ENCODE measurements at places on chromosomes 12 and 14. TPM values are rescaled to one million over a fixed set of nuclear protein-coding genes. Genes with fewer than 3 reads are reported as not detected.
A peak's percentile ranks its signal among the peaks of the same experiment; 100 is the strongest.

ZDHHC22 gene
- not detected for total RNA-seq

ANG gene
- total RNA-seq = 2.0 TPM

KRT78 gene
- total RNA-seq = not detected

SH2B3 gene
- total RNA-seq = 34.2 TPM

FRMD6 gene
- 3.2 TPM for total RNA-seq

GRCh38 chr12:1380171-1380851 is 214.1 kb downstream of the FBXL14 start:
- DNase-seq = no peak

DNA sequence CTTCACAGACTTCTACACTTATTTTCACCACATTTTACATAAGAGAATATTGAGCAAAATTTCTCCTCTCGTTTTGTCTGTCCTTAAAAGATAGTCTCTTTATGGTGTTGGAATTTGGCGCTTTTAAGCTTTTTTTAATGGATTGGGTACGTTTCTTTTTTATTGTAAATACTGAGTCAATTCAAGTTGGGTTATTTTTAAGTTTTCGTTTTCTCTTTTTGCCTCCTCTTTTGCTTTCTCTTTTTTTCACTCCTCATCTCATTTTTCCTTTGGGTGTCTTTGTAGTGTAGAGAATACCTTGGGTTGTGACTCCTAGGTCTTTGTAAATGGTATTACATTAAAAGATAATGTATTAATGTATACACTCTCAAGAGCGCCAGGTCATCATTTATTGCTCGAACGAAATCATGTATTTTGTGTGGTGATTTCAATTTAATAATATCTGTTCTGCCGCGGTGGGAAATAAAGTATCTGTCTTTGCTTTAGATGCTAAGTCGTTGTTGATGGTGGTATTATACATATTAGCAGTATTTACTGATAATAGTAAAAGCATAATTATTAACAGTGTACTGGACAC is 845 bp downstream of the TMX1 start:
- no peak for DNase-seq

DNA sequence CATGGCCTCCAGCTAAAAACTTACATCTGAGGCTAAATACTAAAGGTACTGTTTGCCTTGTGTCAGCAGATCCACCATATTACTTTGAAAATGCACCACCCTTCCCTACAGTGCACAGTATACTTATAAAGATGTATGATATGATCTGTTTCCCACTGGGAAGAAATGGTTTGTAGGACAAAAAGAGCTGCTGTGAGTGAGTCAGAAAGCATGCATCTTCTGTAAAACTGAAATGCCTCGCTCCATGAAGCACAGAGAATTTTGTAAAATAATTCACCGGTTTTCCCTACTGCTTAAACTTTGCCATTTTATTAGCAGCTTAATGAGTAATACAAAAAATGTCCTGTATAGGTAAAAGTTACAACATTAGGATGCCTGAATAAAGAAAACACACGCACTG is 68.8 kb downstream of the MDGA2 start:
- DNase-seq = no peak

- DNase-seq = no peak
These were observed 193.6 kb downstream of the SLC41A2 start for GRCh38 chr12:104764225-104765091.

DNA sequence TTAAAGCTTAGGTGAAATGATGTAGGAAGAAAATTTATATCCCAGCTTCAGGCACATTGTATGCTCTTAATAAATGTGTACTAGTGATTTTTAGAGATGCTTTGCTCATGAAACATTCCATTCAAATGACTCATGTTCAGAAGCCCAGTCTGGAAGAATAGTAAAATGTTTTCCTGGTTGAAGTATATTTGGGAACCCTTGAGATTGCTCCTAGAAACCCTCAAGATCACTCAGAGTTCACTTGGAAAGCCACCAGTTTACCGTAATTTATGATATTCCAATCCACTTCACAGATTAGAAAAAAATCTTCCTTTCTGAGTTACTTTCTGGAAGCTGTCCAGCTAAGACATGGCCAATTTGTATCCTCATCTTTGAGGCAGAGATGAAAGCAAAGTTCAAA is 186.4 kb downstream of the SYT10 start:
- no peak for DNase-seq

GRCh38 chr12:66945189-66945817 is 266.4 kb upstream of the GRIP1 start:
- DNase-seq = no peak

DNA sequence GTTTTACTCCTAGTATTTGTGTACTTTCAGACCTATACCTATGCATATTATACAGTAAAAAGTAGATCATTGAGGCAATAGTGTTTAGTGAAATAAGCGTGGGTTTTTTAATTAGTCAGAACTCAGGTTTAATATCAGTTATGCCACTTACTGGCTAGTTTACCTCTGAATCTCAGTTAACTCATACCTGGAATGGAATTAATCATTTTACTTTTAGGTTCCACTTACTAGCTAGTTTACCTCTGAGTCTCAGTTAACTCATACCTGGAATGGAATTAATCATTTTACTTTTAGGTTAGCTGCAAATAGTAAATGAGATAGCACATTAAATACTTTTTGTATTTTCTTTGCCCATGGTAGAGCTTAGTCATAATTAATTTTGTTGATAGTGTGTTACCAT is 475.7 kb downstream of the CCER1 start:
- no peak for DNase-seq

DNA sequence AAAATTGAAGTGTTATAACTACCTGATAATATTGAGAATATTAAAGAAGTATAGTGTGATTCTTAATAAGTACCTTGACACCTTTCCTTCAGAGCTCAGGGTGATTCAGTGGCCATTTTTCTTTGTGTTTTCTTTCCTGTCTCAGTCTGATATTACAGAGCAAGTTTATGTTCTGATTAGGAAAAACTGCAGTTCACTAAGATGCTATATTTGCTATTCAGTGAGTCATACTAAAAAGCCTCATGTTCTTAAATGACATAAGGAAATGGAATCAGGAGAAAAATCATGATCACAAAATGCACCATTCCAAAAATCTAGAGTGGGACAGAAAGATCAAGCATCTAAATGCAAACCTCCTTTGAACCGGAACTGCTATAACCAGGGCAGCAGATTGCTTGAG is 390.6 kb upstream of the ATP2B1 start:
- DNase-seq = no peak

GRCh38 chr12:83666690-83667089 is 980.0 kb downstream of the TMTC2 start:
- no peak for DNase-seq

DNA sequence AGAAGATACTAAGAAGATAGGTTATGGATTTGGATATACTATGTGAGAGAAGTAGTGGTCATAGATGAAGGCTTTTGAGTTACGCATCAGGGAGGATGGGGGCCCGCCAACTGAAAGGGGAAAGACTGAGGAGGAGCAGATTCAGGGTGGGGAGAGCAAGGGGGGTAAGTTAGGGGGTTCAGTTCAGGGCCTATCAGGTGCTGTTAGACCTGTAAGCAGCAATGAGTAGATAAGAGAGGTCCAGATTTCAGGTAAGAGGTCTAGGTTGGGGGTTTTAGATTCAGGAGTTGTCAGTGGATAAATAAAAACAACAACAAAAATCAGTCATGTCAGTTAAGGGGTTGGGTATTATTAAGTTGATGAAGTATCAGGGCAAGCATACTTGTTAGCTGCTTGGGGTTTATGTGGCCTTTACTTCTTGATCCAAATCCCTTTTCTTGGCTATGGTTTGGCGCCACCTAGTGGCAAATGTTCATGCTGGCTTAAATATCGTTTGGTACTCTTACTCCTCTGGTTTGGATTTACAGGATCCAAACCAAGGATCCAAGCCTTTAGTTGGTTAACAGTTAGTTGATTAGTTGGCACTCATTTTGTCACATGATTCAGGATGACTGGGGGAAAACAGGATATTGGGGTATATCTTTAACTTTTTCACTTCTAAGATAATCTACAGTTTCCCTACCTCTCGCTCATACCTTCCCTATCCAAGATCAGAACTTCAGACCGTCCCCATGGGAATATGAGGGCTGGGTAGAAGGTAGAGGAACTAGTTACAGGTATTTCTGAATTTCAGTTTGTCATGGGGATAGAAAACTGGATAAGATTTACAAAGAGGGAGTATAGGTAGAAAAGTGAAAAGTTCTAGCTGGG is 65.1 kb downstream of the PCNX1 start:
- peak; percentile 88 for DNase-seq

DNA sequence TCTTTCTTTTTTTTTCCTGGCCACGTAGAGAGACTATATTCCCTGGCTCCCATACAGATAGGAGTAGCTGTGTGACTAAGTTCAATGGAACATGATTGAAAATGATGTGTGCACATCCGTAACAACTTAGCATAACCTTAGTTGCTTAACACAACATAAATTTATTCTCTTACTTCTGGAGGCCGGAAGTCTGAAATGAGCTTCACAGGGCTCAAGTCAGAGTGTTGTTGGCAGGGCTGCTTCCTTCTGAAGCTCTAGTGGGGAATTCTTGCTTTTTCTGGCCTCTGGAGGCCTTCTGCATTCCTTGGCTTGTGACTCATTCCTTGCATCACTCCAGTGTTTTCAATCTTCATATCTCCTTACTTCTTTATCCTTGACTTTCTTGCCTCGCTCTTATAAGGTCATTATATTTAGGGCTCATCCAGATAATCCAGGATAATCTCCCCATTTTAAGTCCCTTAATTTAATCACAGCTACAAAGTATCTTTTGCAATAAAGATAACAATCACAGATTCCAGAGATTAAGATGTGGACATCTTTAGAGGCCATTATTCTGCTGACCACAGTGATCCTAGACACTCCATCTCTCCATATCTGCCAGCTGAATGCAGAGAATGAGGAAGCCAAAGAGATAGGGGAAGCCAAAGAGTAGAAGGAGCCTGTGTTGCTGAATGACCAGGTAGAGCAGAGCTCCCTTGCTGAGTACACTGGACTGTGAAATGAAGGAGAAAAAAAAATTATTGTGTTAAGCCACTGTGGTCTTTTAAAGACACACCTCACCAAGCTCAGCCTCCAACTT is 21.0 kb upstream of the SNX6 start:
- no peak for DNase-seq

- peak; percentile 83 for DNase-seq
These were observed 24.1 kb upstream of the BCDIN3D start for GRCh38 chr12:49866859-49867569.

DNA sequence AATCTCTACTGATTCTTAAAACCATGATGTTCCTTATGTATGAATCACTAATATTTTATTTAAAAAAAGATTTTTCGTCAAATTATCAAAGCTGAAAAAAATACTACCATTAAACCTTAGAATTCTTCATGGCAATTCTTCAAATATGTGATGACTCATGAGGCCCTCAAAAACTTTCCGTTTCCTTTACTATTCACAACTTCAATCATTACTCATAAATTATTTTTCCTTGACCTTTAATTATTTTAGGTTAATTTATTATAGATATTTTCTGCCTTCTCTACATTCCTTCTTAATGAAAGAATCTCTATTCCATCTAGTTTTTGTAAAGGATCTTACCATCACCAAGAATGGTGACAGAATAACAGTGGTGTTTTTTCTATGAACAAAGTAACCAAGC is 162.1 kb upstream of the SOX5 start:
- no peak for DNase-seq

DNA sequence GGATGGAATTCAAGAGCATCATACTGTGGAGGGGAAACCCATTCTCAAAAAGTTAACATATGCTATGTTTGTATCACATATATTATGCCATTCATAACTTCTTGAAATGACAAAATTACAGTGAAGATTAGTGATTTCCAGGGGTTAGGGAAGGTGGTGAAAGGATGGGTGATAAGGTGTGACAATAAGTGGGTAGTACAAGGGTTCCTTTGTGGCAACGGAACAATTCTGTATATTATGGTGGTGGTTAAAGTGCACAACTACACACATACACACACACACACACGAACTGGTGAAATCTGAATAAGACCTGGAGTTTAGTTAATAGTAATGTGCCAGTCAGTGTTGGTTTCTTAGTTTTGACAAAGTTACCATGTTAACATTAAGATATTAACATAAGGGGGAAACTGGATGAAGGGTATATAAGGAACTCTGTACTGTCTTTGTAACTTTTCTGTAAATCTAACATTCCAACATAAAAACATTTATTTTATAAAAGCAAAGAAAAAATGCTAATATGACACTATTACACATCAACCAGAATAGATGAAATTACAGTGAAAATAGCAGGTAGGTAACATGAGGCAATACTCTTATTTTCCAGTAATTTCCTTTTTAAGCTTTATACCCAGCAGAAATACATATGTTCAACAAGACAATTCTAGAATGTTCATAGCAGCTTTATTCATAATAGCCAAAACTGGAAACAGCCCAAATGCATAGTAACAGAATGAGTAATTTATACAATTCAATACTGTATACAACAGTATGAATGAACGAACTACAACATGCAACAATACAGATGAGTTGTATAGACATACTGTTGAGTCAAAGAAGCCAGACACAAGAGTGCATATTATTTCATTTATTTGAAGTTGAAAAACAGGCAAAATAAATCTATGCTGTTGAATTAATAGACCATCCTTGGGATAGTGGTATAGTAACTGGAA is 44.0 kb upstream of the OR5AU1 start:
- no peak for DNase-seq

DNA sequence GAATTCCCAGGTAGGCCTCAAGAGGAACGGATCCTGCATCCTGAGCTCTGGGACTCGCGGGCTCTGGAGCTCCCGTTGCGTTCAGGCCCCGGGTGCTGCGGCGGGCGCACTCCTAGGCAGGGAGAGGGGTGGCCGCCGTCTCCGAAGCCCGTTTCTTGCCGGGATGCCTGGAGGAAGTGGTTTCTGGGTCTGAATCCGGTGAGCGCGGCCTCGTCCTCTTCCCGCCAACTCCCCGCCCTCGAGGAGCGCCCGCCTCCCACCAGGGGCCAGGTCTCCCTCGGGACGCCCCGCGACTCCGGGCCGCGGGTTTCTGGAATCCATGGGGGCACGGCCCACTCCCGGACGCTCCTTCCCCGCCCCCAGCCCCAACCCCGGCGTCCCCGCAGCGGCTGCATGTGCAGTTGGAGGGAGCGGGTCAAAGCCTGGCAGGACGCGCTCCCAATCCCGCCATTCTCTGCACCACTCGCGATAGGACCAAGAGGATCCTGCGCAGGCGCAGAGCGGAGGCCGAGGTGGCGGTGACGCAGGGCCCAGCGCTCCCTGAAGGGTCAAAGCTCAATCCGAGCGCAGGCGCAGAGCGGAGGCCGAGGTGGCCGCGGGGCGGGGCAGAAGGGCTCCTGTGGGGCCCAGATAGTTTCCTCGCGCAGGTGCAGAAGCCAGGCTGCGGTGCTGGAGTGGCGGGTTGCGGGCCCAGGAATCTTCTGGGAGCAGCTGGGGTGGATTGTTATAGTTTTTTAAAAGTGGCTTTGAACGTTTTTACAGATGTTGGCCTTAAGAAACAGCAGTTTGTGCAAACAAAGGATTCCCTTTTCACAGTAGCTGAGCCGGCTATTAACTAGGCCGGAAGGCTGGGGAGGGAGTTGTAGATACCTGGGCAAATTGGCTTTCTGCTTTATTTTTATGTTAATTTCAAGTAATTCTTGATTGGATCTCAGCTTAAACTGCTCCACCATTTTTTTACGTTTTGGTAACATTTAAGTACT is 796.4 kb downstream of the AACS start:
- DNase-seq = no peak

GRCh38 chr12:127507341-127507740 is 759.6 kb upstream of the TMEM132C start:
- no peak for DNase-seq

- no peak for DNase-seq
These were observed 45.2 kb downstream of the PCNX1 start for GRCh38 chr14:70952485-70952884.
